MCF 10A (cell line): ENCODE measurements at places on chromosomes 5 and 9.

GRCh38 chr5:158639881-158640592 lies 459.7 kb downstream of the EBF1 start:
- DNase-seq = peak; percentile 53

GRCh38 chr5:39521940-39522590 lies 97.3 kb upstream of the DAB2 start:
- no peak for DNase-seq

DNA sequence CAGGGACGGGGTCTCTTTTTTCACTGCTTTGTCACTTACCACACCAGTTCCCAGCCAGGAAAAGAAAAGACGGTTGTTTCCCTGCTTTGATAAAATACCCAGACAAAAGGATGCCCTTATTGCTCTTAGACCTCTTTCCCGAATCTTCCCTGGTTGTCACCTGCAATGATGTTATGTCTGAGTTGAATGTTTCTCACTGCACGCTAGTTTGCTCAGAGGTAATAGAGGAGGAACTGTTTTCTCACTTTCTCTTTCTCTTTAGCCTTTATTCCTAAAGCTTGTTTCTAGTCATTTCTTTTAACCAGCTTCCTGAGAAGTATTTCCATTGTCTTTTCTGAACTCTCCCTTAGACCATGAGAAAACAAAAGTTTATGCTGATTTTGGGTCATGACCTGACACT lies 32.9 kb downstream of the ACER2 start:
- DNase-seq = no peak

DNA sequence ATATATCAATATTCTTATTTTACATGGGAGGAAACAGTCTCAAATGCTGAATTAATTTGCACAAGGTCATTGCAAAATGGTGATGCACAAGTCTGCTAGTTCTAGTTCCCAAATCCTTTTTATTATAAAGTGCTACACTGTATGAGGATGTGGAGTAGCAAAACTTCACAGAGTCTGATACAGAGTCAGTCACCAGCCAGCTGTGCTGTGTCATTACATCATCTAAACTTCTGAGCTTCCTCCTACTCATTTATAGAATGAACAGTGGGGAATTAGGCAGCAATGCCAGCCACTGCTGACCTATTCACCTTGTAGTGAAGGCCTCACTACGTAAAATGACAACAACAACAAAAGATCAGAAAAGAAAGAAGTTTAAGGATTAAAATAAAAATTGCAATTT lies 357.8 kb downstream of the TMEM167A start:
- no peak for DNase-seq

DNA sequence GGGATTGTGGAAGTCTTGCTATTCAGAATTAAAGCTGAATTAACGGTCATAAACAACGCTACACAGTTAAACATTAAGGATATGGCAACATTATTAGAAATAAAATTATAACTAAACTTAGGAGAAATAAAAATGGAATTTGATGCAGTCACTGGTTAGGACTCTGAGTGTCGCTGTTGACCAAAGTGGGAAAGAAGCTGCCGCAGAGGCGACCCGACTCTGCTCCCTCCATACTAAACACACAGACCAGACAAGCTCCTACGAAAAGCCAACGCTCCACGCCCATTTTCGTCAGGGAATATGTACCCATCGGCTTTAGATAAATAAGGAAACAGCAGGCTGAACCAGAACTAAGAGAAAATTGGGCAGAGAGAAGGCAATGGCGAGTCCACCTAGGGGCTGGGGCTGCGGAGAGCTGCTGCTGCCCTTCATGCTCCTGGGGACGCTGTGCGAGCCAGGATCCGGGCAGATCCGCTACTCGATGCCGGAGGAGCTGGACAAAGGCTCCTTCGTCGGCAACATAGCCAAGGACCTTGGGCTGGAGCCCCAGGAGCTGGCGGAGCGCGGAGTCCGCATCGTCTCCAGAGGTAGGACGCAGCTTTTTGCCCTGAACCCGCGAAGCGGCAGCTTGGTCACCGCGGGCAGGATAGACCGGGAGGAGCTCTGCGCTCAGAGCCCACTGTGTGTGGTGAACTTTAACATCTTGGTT lies at the start of gene PCDHGA5:
Gene PCDHGA5 (plus strand): TSS at position 211 of the 709 bp plus-strand sequence. CDS start 169 bp downstream, at position 380.
- no peak for DNase-seq

GRCh38 chr5:154844809-154845208 lies 5.6 kb downstream of the FAXDC2 start:
- DNase-seq = no peak

- DNase-seq = no peak
These were observed 64.0 kb downstream of the CRB2 start for GRCh38 chr9:123419721-123420591.

- peak; percentile 56 for DNase-seq
These were observed 118.7 kb downstream of the DROSHA start for GRCh38 chr5:31413030-31413812.

DNA sequence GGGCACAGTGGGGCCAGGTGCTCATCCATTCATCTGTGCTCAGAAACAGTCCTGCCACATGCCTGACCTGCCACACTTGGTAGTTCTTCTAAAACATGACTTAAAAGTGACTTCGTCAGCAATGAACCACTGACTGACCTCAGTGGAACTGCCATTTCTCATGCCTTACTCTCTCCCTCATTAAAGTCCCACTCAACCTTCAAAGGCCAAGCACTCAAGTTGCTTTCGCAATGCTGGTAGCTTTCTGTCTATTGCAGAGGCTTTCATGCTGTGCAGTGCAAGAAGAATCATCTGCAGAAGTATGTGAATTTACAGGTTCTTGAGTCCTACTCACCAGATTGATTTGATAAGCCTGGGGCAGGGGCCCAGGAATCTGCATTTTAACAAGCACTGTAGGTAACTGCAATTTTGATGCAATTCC lies 23.9 kb downstream of the B4GALT1 start:
- DNase-seq = no peak

DNA sequence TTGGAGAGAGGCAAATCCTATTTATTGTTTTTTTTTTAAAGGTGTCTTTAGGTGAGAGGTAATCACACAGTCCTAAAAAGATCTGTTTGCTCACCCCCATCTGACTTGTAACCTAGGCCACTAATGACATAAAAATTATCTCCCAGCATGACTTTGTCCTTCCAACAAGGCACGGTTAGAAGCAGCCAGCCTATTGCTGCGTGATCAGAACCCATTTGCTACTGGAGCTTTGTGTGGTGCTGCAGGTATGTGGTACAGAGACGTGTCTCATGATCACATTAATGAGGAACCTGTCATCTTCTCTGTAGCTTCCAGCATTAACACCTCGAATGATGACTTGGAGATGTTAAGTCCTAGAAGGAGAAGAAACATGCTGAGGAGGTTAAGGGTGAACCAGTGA lies 555.8 kb upstream of the TLE4 start:
- DNase-seq = no peak

- no peak for DNase-seq
These were observed 45.4 kb upstream of the RANBP3L start for GRCh38 chr5:36346896-36347690.

- DNase-seq = no peak
These were observed 35.9 kb downstream of the ITK start for GRCh38 chr5:157216391-157217142.

- no peak for DNase-seq
These were observed 52.9 kb upstream of the ZNF366 start for GRCh38 chr5:72559866-72560766.
